ENCODE measurements at places on chromosomes 5 and 9.

DNA sequence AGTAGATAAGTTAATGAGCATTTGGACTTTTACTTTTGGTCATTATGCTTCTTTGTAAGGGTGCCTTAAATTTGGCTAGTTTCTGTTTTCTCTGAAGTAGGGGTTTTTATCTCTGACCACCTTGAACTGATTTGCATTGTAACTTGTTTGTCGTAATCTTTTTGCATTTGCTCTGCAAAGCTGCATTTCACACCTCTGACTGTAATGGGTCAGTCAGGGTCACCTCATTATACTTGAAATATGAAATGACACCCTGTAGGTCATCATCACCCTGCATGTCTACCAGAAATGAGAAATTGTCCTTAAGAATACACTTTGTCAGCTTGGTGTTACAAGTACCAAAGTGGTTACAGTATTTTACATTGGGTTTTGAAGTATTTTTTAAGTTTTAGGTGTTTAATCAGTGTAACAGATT lies 74.0 kb downstream of the KCNN2 start:
- no peak for DNase-seq

DNA sequence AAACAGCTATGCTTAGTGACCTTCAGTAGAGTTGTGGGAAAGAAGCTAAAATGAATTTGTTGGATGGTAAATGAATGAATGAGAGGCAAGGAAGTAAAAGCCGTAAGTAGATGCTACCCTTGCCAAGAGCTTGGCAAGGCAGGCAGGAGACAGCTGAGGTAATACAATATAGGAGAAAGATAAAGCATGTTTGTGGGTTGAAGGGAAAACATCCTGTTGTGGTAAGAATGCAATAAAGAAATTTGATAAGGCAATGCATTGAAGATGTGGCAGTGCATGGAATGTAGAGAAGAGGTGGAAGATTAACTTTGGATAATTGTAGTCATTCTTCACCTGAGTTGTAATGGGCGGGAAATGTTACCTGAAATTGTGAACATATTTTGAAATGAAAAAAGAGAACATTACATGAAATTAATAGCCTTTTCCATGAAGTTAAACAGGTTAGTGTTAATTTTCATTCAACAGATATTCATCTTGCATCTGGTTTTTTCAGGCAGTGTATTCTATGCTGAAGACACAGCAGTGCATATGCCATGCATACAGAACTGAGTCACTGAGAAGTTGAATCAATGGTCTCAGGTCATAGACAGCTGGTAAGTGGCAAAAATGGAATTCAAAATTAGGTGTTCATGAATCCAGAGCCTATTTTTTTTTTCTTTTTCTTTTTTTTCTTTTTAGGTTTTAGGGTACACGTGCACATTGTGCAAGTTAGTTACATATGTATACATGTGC lies 43.4 kb upstream of the SPINK5 start:
- DNase-seq: no peak

- no peak for DNase-seq
These were observed 512.3 kb upstream of the DAP start for GRCh38 chr5:11273180-11273903.

GRCh38 chr5:32126691-32127090 lies 47.4 kb downstream of the GOLPH3 start:
- DNase-seq: no peak

DNA sequence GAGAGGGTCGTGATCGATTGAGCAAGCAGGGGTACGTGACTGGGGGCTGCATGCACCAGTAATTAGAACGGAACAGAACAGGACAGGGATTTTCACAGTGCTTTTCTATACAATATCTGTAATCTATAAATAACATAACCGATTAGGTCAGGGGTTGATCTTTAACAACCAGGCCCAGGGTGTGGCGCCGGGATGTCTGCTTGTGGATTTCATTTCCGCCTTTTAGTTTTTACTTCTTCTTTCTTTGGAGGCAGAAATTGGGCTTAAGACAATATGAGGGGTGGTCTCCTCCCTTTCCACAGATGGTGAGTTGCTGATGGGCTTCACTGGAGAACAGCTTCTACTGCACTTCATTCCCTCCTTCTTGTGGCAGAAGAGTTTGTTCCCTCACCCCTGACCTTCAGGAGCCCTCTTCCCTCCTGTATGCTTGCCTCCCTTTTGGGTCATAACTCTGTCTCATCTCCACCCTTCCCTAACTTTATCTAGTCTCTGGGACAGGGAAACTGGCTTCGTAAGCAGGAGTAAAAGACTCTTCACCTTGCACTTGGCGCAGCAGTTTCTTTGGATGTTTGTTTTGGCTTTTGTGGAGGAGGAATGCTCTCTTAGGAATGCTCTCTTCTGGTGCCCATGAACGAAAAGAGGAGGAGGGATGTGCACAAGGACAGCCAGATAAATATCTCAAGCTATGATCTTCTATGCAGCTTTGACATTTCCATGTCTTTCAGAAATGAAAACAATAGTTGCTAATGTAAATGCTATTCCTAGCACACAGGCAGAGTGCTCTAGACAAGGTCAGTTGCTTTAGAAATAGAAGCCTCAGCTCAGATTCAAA lies 139.8 kb upstream of the RPS23 start:
- no peak for DNase-seq
